ENCODE measurements at places on chromosomes 3 and 15.
A peak's percentile ranks its signal among the peaks of the same experiment; 100 is the strongest.

- DNase-seq = no peak
Measured at GRCh38 chr3:185150561-185150960, 2.3 kb downstream of the C3orf70 start.

GRCh38 chr3:43094381-43094780, 11.5 kb downstream of the POMGNT2 start:
- DNase-seq = no peak

DNA sequence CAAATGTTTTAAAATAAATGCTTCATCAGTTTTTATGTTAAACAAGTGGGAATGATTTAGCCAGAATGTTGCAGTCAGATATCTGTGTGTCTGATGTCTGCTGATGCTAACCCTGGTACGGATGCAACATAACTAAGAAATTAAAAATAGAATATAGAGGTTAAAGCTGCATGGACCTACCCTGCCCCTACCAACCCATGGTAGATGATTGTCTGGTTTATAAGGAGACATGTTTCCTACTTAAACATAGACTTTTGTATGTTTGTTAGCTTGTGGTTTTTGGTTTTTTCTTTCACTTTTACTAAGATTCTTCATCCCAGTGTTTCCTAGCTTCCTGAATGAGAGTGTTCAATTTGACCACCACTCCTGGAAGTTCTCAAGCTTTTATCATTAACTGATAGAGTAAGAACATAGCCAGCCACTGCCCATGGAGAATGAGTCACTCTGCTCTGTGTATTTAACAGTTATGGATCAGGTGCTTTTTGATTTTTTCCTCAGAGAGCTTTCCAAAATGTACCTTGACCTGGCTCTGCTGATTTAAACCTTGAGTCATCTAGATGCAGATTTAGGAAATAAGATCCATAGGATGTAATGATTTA, 70.7 kb upstream of the VEPH1 start:
- DNase-seq = no peak

DNA sequence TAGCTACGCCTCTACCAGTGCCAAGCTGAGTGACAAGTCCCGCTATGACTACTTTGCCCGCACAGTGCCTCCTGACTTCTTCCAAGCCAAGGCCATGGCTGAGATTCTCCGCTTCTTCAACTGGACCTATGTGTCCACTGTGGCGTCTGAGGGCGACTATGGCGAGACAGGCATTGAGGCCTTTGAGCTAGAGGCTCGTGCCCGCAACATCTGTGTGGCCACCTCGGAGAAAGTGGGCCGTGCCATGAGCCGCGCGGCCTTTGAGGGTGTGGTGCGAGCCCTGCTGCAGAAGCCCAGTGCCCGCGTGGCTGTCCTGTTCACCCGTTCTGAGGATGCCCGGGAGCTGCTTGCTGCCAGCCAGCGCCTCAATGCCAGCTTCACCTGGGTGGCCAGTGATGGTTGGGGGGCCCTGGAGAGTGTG, 5.7 kb downstream of the GRM2 start:
- DNase-seq = no peak

DNA sequence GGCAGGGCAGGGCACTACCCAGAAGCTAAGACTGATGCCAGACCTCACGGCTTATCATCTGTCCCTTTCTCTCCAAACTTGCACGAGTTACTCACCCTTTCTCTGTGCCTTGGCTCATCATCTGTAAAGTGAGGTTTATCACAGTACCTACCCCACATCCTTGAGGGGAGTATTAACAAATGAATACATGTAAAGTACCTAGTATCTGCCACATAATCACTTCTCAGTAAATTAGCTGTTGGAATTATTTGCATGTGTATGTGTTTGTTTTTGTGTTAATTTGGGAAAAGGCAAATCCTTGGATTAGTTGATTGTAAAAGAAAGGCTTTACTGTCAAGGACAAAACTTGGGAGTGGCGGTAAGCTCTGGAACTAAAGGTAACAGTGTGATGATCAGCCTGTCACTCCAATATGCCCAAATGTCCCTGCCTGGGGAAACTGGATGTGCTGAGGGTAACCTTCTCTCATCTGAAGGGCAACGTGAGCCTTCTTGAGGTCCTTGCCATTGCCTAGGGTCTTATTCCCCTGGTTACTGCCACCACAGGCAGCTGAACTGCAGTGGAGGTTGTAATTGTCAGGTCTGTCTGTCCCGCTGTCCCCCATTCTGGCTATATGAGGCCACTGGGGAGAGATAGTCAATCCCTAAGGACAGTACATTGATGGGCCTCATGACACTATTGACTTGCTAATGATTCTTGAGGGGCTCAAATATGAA, 269.4 kb downstream of the CLSTN2 start:
- no peak for DNase-seq

- no peak for DNase-seq
Measured at GRCh38 chr15:66231394-66232266, 21.9 kb downstream of the MEGF11 start.

DNA sequence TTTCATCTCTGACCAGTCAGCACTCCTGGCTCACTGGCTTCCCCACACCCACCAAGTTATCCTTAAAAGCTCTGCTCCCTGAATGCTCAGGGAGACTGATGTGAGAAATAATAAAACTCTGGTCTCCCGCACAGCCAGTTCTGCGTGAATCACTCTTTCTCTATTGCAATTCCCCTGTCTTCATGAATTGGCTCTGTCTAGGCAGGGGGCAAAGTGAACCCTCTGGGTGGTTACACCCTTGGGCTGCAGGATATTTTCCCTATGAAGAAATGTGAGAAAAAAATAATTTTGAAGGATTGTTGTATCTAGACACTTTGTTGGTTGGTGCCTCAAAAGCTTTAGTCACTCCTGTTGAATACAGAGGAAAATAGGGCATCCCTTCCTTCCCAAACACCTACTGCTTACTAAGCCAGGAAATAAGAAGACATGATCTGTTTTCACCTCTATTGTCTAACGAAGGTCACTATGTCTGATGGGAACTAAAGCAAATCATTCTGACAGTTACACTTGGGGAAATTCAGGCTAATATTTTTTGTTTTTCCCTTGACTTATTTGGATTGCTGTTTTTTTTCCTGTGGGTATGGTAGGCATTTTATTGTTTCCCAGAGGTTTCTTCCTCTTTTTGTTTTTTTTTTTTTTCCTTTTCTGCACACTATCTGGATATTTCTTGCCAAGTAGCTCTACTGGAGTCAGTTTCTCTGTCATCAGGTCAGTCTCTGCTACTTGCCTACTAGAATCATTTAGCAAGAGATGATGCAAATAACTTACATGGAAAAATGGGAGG, 15.3 kb upstream of the TNFSF10 start:
- peak; percentile 23 for DNase-seq

GRCh38 chr3:71307991-71308697, 275.4 kb downstream of the FOXP1 start:
- DNase-seq = no peak

Data from suppressor macrophage treated with lipopolysaccharide for 1 hour (primary cell).